Activated CD8-positive, alpha-beta memory T cell treated with anti-CD3 and anti-CD28 coated beads for 36 hours (primary cell): ENCODE measurements at places on chromosomes 2 and 18. TPM values are rescaled to one million over a fixed set of nuclear protein-coding genes. Genes with fewer than 3 reads are reported as not detected.

Gene CPS1
- total RNA-seq: 1.6 TPM

Gene CPO
- total RNA-seq: not detected

Gene MAT2A
- 417 TPM for total RNA-seq

Gene CTAGE1
- not detected for total RNA-seq

Gene ASB18
- not detected for total RNA-seq

Gene L3MBTL4
- 0.17 TPM for total RNA-seq

Gene DPP4
- 25.2 TPM for total RNA-seq

Gene YES1
- total RNA-seq: 32.2 TPM

Gene EVX2
- total RNA-seq: not detected

Gene TUBA3E
- not detected for total RNA-seq

Gene IL36A
- total RNA-seq: not detected

Gene ABCG5
- not detected for total RNA-seq

Gene PROM2
- total RNA-seq: 0.48 TPM

Gene HEATR5B
- total RNA-seq: 18.2 TPM

Gene CLEC4F
- not detected for total RNA-seq

Gene DSC3
- 0.04 TPM for total RNA-seq

Gene SLC40A1
- 1.8 TPM for total RNA-seq

Gene DSEL
- 0.15 TPM for total RNA-seq

Gene TUBA4B
- total RNA-seq: not detected

Gene LTBP1
- 0.11 TPM for total RNA-seq

Gene TTC21B
- 18.6 TPM for total RNA-seq

Gene ADD2
- 2.0 TPM for total RNA-seq

Gene GCKR
- total RNA-seq: not detected

Gene CFAP221
- total RNA-seq: not detected

Gene CFAP65
- not detected for total RNA-seq

Gene TBR1
- total RNA-seq: not detected

Gene AQP12A
- total RNA-seq: not detected

Gene IL18RAP
- total RNA-seq: 10.2 TPM

Gene OTX1
- 0.13 TPM for total RNA-seq

Gene YIPF4
- 39.1 TPM for total RNA-seq
